Activated T-cell treated with anti-CD3 and anti-CD28 coated beads for 48 hours (primary cell): ENCODE measurements at places on chromosomes 2 and 18.
A peak's percentile ranks its signal among the peaks of the same experiment; 100 is the strongest.

GRCh38 chr2:26011990-26012856 lies 21.7 kb upstream of the RAB10 start:
- DNase-seq = no peak

GRCh38 chr2:104872866-104873688 lies 19.2 kb downstream of the POU3F3 start:
- no peak for DNase-seq

DNA sequence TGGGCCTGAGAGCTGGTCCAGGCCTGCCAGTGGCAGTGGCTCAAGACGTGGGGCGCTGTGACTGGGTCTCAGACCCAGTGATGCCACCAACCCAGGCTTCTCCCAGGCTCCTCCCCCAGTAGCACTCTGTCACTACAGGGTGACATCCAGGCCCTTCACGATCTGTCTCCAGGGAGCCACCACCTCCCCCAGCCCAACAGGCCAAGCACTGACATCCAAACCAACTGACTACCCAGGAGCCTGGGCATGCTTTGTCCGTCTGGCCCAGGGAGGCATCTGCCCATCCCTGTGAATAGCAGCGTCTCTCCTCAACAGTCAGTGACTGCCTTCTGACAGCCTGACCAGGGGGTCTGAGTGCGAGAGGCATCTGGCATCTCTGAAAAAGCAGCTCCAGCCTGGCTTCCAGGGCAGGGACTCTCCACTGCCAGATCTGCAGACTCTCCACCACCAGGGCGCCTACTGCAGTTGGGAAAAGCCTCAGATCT lies 13.0 kb downstream of the TEX44 start:
- no peak for DNase-seq

- DNase-seq = no peak
These were observed 38.2 kb upstream of the MARCO start for GRCh38 chr2:118903551-118904479.

GRCh38 chr18:24063121-24063731 lies 48.7 kb downstream of the TTC39C start:
- DNase-seq = no peak

GRCh38 chr2:47903781-47904490 lies 2.4 kb downstream of the FBXO11 start:
- DNase-seq = no peak

GRCh38 chr2:172219201-172219600 lies 116.5 kb upstream of the DLX2 start:
- no peak for DNase-seq

GRCh38 chr18:45962461-45962860 lies 4.7 kb downstream of the EPG5 start:
- DNase-seq = no peak

DNA sequence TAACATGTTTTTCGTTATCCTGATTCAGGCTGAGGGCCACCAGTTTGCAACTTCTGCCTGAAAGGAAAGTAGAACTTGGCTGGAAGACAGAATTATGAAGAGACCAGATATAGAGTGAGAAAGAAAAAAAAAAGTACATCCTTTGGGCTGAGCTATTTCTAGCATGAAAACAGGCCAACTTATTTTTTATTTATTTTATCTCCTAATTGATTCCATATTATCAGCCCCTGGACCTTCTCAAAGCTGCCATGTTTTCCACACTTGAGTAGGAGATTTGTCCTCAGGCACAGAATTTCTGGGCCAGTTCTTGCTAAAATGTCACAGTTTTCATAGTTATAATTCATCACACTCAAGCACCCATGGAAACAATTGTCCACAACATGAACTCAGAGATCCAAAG lies 586.8 kb upstream of the CNTNAP5 start:
- DNase-seq = no peak

- DNase-seq = no peak
These were observed 147.0 kb downstream of the NEDD4L start for GRCh38 chr18:58190842-58191530.

DNA sequence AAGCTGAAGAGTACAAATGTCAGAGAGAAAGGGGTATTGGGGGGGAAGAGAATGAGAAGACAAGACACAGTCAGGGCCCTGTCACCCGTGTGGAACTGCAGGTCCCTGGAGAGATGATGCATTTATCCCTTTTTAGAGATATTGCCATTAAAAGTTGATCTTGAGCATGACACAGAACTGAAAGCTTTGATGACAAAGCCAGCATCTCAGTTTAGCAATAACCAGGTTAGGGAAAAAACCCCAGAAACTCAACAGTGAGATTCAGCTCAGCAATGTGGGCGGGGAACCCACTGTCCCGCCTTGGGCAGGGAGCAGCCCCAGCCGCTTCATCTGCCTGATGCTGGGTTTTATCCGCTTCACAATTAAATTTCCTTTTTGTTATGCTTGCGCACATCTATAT lies 181.1 kb downstream of the NEDD4L start:
- peak; percentile 33 for DNase-seq

DNA sequence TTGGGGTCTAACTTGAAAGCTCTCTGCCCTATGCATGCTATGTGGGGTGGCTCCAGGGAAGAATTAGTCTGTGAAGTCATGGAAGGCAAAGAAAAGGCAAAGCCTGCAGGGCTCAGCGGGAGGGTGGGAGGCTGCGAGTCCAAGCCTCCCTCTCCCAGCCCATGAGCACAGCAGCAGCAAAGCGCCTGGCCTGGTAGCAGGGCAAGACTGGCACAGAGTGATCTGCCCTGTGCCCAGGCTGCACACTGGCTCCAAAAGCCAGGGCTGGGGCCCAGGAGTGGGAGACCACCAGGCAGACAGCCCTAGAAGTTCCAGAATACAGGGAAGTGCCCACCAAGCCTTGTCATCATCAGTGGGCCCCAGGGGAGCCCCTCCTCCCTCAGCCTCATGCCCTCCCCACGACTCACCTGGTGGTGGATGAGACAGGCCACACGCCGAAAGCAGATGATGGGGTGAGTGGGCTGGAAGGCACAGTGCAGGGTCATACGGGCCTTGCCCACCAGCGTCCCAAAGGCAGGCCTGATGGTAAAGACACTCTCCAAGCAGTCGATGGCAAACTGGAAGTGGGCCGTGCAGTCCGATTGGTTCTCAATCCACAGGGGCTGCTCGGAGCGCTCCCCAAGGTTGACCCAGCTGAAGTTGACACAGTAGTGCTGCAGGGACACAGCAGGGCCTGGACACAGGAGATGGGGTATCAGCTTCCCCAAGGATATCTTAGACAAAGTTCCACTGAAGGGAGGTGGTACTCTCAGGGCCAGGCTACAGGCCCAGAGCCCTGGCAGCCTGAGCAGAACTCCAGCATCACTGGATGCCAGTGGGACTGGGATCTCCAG lies 12.1 kb downstream of the CFAP65 start:
- no peak for DNase-seq

DNA sequence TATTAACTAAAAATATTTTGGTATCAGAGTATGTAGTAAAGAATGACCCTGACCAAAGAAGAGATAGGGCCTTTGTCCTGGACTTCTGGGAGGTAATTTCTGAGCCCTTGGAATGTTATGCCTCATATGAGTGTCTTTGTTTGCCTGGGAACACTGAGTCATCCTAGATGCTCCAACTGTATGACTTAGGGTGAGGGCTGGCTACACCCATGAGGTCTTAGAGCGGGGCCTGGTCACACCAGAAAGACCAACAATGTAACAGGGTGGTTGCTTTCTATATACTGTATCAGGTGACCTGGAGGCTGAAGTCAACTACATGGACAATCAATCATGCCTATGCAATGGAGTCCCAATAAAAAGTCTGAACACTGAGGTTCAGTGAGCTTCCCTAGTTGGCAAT lies 253.1 kb downstream of the MBD2 start:
- DNase-seq = no peak

- no peak for DNase-seq
These were observed 96.8 kb downstream of the GPD2 start for GRCh38 chr2:156532989-156533388.

DNA sequence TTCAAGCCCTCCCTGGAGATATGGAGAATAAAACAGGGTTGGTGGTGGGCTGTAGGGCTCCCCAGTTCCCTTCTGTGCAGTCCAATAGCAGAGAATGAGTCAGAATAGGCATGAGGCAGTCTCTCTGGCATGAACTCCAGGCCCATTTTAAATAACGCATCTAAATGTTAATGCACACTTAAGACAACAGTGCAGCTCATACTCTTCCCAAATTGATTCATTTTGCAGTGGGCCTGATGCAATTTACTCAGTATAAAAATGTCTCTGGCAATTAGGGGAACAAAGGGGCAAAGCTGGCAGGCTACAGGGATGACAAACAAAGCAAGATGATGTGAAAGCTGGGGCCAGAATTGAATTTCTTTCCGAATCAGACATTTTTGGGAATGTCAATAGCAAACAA lies 402.8 kb downstream of the CLIP4 start:
- no peak for DNase-seq

GRCh38 chr2:19228715-19229114 lies 129.7 kb downstream of the OSR1 start:
- no peak for DNase-seq

GRCh38 chr18:13159579-13159978 lies 59.0 kb upstream of the LDLRAD4 start:
- DNase-seq = no peak

GRCh38 chr2:54478899-54479298 lies 22.8 kb downstream of the SPTBN1 start:
- no peak for DNase-seq

GRCh38 chr18:77124452-77124922 lies 8.1 kb downstream of the MBP start:
- no peak for DNase-seq

DNA sequence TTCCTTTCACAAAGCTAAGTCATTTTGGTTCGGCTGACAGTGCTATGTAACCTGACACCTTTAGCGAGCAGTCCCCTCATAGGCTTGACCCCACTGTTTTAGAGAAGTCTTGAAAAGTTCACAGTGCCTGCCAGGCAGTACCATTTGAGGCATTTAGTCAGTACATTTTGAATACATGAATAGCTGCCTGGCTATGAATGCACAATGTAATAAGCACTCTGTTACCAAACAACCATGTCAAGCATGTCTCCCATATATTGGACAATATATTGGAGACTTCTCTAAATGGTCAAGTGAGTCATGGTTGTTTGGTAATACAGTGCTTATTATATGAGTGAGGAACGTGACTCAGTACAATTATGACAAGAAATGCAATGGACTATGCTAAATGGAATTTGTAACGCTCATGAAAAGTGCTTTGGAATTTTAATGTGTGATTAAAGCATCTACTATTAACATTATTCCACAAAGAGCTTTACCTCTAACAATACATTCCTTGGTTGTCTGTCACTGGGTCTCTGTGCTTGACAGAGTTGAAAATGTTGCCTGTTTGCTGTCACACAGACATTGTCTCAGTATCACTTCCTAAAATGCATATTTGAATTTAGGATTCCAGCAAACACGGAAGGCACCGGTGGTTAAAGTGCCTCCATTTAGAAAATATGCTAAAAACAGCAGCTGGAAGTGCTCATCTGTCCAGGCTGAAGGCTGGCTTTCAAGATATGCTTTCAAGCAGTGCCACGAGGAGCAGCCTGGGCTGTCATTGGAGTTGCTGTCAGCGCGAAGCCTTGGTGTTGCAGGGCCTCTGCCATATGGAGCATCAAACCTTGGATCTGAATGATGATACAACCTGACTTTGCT lies 458.6 kb downstream of the FBXO15 start:
- DNase-seq = no peak

- DNase-seq = no peak
These were observed 121.9 kb downstream of the HDAC4 start for GRCh38 chr2:239278941-239279365.

DNA sequence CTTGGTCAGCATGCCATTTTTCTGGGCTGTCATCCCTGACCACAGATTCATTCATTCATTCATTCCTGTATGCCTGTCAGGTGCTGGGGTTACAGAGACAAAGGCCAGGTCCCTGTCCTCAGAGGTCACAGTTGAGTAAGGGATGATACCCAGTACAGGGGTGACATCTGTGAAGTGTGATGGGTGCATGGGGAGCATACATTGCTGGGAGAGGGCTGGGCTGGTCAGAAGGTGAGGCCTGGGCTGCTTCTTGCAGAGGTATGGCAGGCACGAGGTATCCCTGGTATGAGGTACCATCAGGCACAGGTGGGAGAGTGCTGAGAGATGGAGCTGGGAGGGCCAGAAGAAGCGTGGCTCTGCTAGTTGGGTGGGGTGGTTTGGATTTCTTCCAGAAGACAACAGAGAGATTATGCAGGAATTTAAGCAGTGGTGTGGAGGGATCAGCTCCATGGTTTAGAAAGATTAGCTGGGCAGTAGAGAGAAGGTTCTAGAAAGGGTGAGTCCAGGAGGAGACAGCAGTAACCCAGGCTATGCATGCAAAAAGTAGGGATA lies 181.9 kb upstream of the HAAO start:
- DNase-seq = no peak

DNA sequence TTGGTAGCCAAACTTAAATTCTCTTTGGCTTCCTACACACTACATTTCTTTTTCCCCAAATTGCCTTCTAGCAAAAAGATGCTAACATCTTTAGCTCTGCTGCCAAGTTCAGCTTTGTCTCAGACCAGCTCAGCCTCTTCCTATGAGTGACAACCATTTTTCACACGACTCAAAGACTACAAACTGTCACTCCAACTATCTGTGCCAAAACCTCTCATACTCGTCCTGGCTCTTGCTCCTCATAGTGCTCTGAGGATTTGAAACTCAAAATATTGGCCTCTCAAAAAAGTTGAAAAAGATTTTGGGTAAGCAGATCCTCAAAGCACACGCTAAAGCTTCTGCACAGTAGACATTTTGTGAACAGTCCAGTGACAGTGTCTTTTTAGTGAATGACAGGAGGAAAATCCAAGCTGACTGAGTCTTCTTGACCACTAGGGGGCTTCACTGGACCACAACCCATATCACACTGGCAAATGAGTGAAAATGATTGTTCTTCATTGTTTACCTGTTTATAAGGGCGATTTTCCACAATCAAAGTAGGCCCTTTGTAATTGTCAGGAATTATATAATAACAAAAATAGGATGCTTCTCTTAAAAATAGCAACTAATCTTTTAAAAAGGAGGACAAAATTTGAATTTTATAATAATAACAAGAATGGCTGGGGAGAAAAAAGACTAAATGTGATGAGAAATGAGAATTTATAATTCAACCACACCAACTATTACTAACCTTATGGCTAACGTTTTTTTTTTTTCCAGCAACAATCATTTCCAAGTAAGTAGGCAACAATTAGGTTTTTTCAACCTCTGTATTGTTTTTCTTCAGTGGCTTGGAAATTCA lies 85.5 kb upstream of the PGAP1 start:
- no peak for DNase-seq
